Skeletal muscle cell (primary cell): ENCODE measurements at places on chromosomes 3 and 15.

DNA sequence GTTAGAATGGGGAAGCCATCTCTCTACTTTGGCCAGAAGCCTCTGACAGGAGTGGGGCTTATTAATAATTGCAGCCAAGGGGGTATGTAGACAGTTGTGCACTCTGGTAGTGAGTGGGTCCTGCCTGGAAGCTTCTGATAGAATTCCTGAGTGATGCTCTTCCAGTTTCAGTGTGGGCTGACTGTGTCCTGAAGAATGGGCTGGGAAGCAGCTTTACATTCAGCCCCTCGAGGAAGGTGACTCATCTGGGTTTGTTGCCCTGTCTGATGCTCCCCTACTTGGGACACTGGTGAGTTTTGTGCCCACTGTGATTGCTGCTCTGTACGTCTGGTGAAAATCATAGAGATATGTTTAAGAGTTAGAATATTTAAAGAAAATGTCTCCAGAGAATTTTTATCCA lies 444.7 kb upstream of the RBMS3 start:
- no peak for DNase-seq

GRCh38 chr15:76846782-76847181 lies 58.4 kb downstream of the SCAPER start:
- DNase-seq = no peak

GRCh38 chr3:16363636-16364035 lies 98.6 kb downstream of the OXNAD1 start:
- DNase-seq = no peak

DNA sequence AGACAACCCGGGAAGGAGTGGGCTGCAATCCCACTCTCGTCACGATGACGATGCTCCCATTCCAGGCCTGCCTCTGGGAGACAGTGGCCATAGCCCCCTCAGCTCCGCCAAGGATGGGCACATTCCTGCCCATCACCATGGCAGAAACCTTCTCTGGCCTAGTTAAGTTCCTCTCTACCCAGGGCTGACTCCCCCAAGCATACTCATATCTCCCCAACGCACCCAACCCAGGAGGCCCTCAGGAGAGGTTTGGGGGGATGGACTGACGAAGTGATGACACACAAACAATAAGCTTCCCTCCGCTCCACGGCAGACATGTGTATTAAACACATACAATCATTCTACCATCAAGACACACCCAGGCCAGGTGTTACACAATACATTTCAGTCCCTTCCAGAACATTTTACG lies 60.1 kb downstream of the VGLL4 start:
- no peak for DNase-seq

- DNase-seq = no peak
These were observed 157.8 kb upstream of the ROPN1 start for GRCh38 chr3:124149771-124150170.
